ENCODE measurements at places on chromosomes 13 and 19.

DNA sequence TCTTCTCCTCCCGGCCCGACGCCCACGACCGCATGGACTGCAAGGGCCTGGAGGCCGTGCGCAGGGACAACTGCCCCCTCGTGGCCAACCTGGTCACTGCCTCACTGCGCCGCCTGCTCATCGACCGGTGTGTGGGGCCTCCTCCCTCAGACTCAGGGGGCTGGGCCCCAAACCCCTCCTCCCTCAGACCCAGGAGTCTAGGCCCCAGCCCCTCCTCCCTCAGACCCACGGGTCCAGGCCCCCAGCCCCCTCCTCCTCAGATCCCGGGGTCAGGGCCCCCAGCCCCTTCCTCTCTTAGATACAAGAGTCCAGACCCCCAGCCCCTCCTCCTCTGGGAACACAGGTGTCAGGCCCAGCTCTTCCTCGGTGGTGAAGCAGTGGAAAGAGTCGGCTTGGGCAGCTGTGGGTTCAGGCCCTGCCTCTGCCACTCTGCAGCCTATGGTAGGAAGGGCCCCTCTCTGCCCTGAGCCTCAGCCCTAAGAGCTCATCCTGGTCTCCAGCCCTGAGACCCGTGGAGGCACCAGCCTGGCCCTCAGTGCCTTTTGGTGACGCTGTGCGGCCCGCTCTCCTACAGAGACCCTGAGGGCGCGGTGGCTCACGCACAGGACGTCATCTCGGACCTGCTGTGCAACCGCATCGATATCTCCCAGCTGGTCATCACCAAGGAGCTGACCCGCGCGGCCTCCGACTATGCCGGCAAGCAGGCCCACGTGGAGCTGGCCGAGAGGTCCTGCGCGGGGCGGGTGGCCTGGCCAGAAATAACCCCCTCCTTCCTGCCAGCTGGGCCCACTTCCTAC lies 3.7 kb upstream of the SPIB start:
- DNase-seq, result peak; percentile 77

DNA sequence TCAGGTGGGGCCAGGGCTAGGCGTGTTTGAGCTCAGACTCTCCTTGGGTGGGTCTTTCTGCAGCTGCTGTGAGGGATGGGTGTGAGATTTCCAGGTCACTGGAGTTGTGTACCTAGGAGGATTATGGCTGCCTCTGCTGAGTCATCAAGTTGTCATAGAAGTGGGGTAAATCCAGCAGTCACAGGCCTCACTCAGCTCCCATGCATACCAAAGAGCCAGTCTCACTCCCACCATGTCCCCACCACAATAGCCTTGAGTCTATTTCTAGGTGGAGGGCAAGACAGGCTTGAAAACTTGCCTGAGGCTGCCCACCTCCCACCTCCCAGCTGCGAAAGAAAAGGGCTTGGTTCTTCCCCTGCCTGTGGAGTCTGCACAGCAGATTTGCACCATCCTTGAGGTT lies 194.0 kb upstream of the PCDH17 start:
- no peak for DNase-seq

DNA sequence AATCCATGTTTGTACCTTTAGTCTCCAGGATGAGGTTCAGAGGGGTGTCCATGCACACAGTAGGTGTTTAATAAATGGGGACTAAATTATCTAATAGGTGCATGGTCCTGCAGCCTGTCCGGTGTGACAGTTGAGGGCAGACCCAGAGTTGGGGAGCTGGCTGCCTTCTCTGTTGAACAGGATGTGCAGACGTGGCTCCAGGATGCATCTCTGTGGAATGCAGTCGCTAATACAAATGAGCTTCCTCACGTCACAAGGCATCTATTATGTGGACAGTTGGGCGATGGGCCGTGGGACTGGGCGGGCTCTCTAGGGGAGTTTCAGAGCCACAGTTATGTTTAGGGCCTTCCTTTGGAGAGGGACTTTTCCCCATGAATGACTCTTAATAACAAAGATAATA lies 71.0 kb downstream of the SIPA1L3 start:
- DNase-seq, result no peak

- DNase-seq, result no peak
Measured at GRCh38 chr13:26382366-26382765, 128.4 kb downstream of the CDK8 start.

DNA sequence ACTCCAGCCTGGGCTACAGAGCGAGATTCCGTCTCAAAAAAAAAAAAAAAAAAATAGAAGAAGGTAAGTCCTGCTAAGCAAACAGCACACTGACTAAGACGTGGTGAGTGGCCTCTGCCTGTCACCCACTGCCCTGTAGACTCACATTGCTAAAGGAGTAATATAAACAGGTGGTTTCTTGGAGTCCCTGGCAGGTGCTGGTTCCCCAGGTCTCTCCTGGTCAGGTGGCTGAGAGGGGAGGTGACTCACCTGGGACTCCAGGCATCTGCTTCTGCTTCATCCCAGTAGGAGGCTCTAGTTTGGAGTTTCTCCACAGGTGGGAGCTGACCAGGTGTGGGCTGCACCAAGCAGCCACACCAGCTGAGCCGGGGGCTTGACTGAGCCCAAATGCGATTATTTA lies at the start of gene OR10H1:
Gene OR10H1 (minus strand): TSS at position 359 of the 400 bp plus-strand sequence. CDS start 7,627 bp downstream, outside the sequence.
- no peak for DNase-seq

- DNase-seq, result no peak
Measured at GRCh38 chr13:95642028-95642621, 2.4 kb downstream of the DZIP1 start.

DNA sequence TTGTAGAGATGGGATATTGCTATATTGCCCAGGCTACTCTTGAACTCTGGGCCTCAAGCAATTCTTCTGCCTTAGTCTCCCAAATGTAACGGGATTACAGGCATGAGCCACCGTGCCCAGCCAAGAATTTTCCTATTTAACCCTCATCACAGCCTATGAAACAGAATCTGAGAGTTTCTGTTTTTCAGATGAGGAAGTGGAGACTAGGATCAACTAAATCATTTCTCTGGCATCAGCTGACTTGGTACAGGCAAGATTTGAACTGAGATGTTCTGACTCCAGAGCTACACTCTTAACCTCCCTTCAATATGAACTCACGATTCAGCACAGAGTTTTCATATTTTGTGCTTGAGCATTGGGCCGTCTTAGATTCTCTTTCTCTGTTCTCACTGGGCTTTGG lies 8.1 kb downstream of the ZNF460 start:
- DNase-seq, result no peak

DNA sequence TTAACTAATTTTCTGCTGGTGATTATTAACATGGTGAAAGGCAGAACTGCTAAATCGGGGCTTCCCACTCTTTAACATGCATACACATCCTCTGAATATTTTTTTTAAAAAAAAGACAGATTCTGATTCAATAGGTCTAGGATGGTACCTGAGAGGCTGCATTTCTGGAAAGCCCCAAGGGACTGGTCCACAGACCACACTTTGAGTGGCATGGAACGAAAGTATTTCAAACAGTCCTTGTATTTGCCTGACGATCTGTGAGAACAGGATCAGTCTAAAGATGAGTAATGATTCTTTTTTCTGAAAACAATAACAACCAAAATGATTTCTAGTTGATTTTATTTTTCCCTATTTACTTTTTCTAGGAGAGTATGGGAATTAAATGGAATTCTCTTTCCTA lies 16.7 kb upstream of the SPART start:
- no peak for DNase-seq
